ENCODE measurements at places on chromosomes 3 and 15. TPM values are rescaled to one million over a fixed set of nuclear protein-coding genes. Genes with fewer than 3 reads are reported as not detected.

DNA sequence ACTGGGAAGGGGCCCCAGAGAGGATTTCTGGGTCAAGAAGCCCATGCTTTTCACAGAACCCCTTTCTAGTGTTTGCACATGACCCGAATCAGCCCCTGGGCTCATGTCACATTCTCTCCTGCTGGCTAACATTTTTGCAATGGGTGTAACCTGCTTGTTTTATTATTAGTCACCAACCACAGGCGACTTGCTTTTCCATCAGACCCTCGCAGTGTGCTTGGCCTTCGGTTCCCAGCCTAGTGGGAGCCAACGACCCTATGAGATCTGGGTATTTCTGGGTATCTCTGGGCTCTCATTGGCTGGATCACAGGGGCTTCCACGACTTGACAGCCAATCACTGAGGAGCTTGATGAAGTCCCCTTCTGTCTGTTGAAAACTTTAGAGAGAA lies 11.0 kb upstream of the FBLN2 start:
- H3K36me3 ChIP-seq, result no peaks in the 10 kb centered on the region
- no peaks in the 10 kb centered on the region for H3K4me1 ChIP-seq
- H3K27me3 ChIP-seq, result no peaks in the 10 kb centered on the region
- H3K27ac ChIP-seq, result no peak overlapping the region

DNA sequence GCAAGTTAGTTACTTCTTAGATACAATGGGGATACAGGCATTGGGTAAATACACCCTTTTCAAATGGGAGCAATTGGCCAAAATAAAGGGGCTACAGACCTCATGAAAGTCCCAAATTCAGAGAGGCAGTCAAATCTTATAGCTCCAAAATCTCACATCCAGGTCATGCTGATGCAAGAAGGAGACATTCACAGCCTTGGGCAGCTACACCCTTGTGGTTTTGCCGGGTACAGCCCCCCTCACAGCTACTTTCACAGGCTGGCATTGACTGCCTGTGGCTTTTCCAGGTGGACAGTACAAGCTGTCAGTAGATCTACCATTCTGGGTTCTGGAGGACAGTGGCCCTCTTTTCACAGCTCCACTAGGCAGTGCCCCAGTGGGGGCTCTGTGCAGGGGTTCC lies 17.5 kb upstream of the PLSCR1 start:
- H3K4me3 ChIP-seq, result no peak overlapping the region
- H3K36me3 ChIP-seq, result no peaks in the 10 kb centered on the region
- no peaks in the 10 kb centered on the region for H3K4me1 ChIP-seq
- H3K27ac ChIP-seq, result no peak overlapping the region
- no peaks in the 10 kb centered on the region for H3K27me3 ChIP-seq

DNA sequence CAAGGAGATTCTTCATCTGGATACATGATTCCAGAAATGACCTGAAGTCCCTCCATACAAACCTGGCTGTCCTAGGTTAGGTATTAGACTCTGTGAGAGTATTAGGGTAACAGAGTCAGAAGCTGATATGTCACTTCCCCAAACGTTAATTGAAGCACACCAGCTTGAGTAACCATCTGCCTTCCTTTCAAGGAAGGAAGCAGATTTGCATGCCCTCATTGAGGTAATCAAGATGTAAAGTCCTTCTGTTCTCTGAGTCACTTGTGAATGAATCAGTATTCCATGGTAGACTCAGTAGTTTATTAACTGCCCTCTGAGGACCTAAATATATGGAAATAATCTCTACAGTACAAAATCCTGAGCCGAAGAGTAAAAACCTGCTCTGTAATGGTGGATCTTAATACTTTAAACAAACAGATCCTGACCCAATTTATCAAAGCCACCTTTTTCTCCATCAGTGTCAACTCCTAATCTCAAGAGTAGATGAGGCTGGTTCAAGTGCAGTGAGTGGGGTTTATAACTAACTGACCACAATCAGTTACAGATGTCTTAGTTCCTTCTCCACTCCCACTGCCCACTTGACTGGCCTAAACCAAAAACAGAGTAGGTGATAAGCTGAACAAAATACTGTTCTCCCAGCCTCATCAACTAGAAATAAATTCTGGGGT lies 246.2 kb upstream of the CHRM5 start:
- no peaks in the 10 kb centered on the region for H3K36me3 ChIP-seq
- no peaks in the 10 kb centered on the region for H3K27me3 ChIP-seq
- no peak for DNase-seq
- H3K4me3 ChIP-seq, result no peak overlapping the region
- H3K4me1 ChIP-seq, result no peaks in the 10 kb centered on the region
- no peak overlapping the region for H3K27ac ChIP-seq

- H3K27ac ChIP-seq, result no peak within 1 kb of the TSS
- H3K36me3 ChIP-seq, result no peaks in the 10 kb centered on the region
- peaks cover 99% of the 10 kb centered on the region for H3K27me3 ChIP-seq
- H3K4me1 ChIP-seq, result peaks cover 57% of the 10 kb centered on the region
- H3K4me3 ChIP-seq, result peak within 1 kb of the TSS; percentile 42
- DNase-seq, result peak; percentile 87
Measured at GRCh38 chr15:52790169-52790708, at the start of gene ONECUT1. ONECUT1 (minus strand) TSS chr15:52790336; CDS start chr15:52789884, 452 bp downstream.

DNA sequence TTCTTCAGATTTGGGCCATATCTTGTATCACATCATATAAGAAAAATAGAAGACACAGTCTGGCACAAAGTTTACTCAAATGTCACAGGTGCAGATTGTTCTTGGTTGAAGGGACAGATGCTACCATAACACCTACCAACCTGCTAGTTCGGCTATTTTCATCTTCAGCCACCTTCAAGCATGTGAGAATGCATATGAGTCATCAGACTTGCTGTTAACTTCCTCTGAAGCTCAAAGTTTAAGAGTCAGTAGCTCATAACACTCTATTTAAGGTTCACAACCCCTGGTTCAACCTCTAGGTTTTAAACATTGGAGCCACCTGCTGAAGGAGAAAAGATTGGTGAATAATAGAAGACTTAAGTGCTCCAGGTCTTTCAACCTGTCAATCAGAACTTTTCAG lies 522.8 kb downstream of the NLGN1 start:
- no peak overlapping the region for H3K27ac ChIP-seq
- H3K4me3 ChIP-seq, result no peak overlapping the region
- no peaks in the 10 kb centered on the region for H3K4me1 ChIP-seq
- H3K36me3 ChIP-seq, result no peaks in the 10 kb centered on the region

GRCh38 chr15:68413363-68414205 lies 18.4 kb downstream of the ITGA11 start:
- H3K36me3 ChIP-seq, result no peaks in the 10 kb centered on the region
- no peak overlapping the region for H3K4me3 ChIP-seq

DNA sequence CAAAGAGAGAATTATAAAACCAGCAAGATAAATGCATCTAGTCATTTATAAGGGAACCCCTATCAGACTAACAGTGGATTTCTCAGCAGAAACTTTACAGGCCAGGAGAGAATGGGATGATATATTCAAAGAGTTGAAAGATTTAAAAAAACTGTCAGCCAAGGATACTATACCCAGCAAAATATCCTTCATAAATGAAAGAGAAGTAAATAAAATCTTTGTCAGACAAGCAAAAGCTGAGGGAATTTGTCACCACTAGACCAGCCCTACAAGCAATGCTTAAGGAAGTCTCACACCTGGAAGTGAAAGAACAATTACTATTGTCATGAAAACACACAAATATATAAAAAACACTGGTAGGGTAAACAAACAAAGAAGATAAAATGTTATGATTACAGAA lies 113.4 kb upstream of the FAM3D start:
- H3K4me1 ChIP-seq, result no peaks in the 10 kb centered on the region
- H3K4me3 ChIP-seq, result no peak overlapping the region
- no peaks in the 10 kb centered on the region for H3K36me3 ChIP-seq
- H3K27ac ChIP-seq, result no peak overlapping the region
- no peak for DNase-seq

- H3K27me3 ChIP-seq, result peaks cover 1% of the 10 kb centered on the region
- no peak overlapping the region for H3K27ac ChIP-seq
- H3K4me3 ChIP-seq, result no peak overlapping the region
- H3K4me1 ChIP-seq, result no peaks in the 10 kb centered on the region
- H3K36me3 ChIP-seq, result peaks cover 6% of the 10 kb centered on the region
Measured at GRCh38 chr3:161253711-161254110, 32.6 kb downstream of the NMD3 start.

- H3K4me3 ChIP-seq, result no peak overlapping the region
- no peaks in the 10 kb centered on the region for H3K36me3 ChIP-seq
- no peak overlapping the region for H3K27ac ChIP-seq
- no peaks in the 10 kb centered on the region for H3K27me3 ChIP-seq
- no peaks in the 10 kb centered on the region for H3K4me1 ChIP-seq
- DNase-seq, result no peak
Measured at GRCh38 chr15:56272454-56272853, 28.8 kb upstream of the RFX7 start.

GRCh38 chr15:97479957-97480356 lies 480.5 kb upstream of the ARRDC4 start:
- no peaks in the 10 kb centered on the region for H3K4me1 ChIP-seq
- H3K27me3 ChIP-seq, result no peaks in the 10 kb centered on the region
- H3K36me3 ChIP-seq, result no peaks in the 10 kb centered on the region
- DNase-seq, result no peak

DNA sequence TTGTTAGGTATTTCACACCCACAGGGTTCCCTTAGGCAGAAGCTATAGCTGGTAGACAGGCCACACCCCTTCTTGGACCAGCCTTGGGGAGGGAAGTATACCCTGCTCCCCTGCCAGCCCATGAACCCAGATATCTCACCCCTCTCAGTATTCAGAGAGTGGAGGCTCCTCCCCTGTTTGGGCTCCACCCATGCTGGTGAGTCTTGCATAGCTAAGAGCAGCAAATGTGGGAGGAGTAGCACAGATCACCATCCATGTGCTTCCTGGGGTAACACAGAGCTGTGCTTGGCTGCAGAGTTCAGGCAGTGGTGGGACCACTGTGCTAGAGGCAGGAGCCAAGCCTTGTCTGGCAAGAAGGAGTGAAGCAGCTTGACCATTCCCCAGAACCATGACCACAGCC lies 427.2 kb downstream of the ZIC1 start:
- no peak overlapping the region for H3K27ac ChIP-seq
- no peaks in the 10 kb centered on the region for H3K27me3 ChIP-seq
- H3K36me3 ChIP-seq, result no peaks in the 10 kb centered on the region

Gene EFCAB12
- total RNA-seq, result 0.75 TPM

Gene CLRN1
- total RNA-seq, result 0.35 TPM

Gene NLGN1
- 14.8 TPM for total RNA-seq

Gene MGA
- total RNA-seq, result 53.2 TPM

Gene SLC15A2
- 2.0 TPM for total RNA-seq

Data from H1 (cell line).